Cerebellar nuclear complex (tissue), 1 donor: ENCODE measurements at places on chromosomes 4 and X.

DNA sequence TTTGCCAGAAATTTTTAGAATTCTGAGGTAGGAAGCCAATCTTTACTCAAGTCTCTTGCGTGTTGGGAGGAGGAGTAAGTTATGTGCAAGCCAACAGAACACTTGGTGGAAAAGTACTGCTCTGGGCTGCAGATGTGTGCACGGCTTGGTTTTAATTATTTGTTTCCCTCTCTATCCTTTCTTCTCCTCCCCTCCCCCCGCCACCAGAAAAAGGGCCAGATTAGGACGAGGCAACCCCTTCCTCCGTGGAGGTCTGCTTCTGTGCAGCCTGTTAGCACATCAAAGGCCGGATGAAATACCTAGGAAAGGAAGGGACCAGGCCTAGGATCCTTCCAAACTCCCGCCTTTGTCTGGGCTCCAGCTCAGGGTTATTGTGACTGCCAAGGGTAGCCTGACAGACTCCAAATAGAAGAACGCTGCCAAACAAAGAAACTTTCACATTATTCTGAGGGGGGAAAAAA lies 1.0 kb upstream of the PGRMC1 start:
- no peak for DNase-seq

GRCh38 chr4:2599304-2599654 lies 62.8 kb downstream of the FAM193A start:
- DNase-seq: no peak

- no peak for DNase-seq
Observed at GRCh38 chr4:20711335-20711734, 11.1 kb downstream of the PACRGL start.

DNA sequence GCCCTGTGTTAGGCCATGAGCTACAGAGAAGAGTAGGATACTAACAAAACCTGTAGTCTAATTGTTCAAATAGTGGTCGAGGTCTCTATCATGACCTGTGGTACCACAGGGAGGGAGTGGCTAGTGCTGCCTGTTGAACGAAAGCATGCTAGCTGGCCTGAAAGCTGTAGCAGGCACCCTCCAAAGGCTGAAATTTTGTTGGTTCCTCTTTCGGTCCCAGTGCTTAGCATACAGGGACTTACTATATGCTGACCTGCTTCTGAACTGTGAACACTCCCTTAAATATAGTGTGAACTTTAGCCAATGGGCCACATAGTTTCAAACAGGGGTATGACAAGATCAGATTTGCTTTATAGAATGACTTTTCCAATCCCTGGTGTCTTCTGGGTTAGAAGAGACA lies 113.4 kb downstream of the PJA1 start:
- no peak for DNase-seq
